ENCODE measurements at places on chromosomes 13 and 19.
A peak's percentile ranks its signal among the peaks of the same experiment; 100 is the strongest.

GRCh38 chr13:52025475-52026245 lies 1.2 kb downstream of the UTP14C start:
- no peak for DNase-seq

DNA sequence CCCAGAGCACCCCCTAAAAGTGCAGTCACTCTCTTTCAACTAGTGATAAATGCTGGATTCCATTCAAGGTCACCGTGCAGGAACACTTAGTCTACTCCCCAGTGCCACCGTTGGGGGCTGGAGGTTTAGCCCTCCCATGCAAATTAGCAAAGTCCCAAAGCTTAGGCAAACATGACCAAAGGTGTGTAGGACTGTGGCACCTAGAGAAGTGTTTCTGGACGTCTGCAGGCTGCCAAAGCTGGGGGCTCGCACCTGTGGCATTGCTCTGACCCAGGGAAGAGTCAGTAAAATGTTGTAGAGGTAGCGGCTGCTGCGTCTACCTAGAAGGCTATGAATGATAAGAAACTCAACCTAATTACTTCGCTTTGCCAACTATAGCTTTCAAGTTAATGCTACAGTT lies 13.9 kb downstream of the COL4A1 start:
- no peak for DNase-seq

GRCh38 chr19:29285878-29286277 lies 72.9 kb upstream of the UQCRFS1 start:
- DNase-seq: no peak

DNA sequence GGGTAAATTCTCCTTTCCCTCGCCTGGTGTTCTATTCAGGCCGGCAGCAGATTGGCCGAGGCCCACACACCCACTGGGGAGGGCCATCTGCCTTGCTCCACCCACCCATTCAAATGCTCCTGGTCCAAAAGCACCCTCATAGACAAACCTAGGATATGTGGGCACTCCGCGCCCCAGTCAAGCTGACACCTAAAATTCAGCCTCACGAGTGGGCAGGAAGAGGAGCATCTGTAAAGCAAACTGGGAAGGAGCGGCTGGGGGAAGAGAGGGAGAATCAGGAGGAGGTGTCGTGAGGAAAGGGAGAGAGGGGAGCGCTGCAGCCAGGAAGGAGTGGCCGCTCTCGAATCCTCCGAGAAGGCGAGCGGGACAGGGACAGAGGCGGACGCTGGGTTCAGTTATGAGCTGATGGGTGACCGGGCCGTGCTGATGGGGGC lies 136.9 kb downstream of the USP12 start:
- no peak for DNase-seq

- DNase-seq: no peak
Observed at GRCh38 chr13:76116751-76117360, 480.7 kb downstream of the LMO7 start.

DNA sequence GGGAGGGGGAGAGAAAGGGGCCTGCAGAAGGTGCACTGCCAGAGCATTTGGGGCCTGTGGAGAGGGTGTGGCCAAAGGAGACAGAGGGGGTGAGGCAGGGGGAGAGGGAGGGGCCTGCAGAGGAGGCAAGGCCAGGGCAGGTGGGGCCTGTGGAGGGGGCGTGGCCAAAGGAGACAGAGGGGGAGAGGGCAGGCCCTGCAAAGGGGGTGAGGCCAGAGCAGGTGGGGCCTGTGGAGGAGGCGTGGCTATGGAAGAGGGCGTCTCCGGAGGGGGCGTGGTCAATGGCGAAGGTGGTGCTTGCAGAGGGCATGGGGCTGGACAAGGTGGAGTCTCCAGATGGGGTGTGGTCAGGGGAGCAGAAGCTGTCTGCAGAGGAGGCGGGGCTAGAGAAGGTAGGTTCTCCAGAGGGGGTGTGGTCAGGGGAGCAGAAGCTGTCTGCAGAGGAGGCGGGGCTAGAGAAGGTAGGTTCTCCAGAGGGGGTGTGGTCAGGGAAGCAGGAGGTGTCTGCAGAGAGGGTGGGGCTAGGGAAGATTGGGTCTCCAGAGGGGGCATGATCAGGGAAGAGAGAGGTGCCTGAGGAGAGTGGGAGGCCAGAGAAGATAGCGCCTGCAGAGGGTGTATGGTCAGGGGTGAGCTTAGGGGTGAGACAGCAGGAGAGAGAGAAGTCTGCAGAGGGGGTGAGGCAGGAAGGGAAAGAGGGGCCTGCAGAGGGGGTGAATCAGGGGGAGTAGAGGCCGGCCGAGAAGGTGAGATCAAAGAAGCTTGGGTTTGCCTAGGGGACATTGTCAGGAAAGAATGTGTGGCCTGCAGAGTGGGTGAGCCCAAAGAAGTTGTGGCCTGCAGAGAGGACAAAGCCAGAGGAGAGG lies 3.4 kb downstream of the PRR36 start:
- DNase-seq: peak; percentile 26

DNA sequence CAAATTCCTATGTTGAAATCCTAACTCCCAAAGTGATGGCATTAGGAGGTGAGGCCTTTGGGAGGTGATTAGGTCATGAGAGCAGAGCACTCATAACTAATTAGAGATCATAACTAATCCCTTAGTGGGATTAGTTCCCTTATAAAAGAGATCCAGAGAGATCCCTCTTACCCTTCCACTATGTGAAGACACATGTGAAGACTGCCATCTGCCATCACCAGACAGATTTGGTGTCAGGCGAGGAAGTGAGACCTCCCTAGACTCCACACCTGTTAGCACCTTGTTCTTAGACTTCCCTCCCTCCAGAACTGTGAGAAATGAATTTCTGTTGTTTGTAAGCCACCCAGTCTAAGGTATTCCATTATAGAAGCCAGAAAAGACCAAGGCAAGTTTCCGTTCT lies 112.2 kb downstream of the NDFIP2 start:
- no peak for DNase-seq

GRCh38 chr19:48925240-48925843 lies 8.2 kb upstream of the DHDH start:
- DNase-seq: no peak

- no peak for DNase-seq
Observed at GRCh38 chr19:17240826-17241399, 4.8 kb downstream of the NR2F6 start.

- DNase-seq: no peak
Observed at GRCh38 chr13:109821103-109821502, 34.7 kb upstream of the IRS2 start.

GRCh38 chr19:31983647-31984046 lies 361.8 kb upstream of the ZNF507 start:
- no peak for DNase-seq

DNA sequence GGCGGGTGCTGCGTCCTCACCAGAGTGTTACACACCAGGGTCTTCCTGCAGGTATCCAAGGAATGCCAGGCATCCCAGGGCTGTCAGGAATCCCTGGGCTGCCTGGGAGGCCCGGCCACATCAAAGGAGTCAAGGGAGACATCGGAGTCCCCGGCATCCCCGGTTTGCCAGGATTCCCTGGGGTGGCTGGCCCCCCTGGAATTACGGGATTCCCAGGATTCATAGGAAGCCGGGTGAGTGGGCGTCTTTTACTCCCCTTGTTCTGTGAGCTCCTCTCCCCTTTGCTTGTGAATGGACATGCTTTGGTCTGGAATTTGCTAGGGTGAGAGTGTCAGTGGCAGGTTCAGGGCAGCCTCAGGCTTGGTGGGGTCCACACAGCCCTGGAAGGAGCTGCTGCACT lies 75.9 kb downstream of the RAB20 start:
- DNase-seq: no peak

DNA sequence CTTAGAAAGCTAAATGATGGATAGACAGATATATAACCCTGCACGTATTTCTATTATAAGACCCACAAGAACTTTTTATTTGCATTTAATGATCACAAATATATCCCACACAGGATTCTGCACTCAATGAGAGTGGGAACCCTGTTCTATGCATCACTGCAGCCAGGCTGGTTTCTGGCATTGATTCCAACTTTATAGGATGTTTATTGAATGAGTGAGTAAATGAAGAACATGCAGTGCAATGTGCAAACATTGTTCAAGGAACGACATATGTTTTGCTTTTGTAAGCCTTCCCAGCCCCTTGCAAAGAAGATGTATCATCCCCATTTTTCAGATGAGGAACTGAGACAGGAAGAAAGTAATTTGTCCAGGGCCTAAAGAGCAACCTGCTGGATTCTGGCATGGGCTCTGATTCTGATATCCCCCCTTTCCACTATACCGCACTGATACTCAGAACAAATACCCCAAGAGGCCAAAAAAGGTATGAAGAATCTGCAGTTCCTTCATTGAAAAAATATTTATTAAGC lies 246.3 kb downstream of the LACC1 start:
- DNase-seq: no peak
